ENCODE measurements at places on chromosomes 13 and 19.

GRCh38 chr19:13089139-13089856 is 13.4 kb downstream of the LYL1 start:
- DNase-seq: no peak

GRCh38 chr13:61277586-61278276 is 137.9 kb downstream of the PCDH20 start:
- DNase-seq: no peak

GRCh38 chr13:50668049-50668448 is 175.4 kb downstream of the DLEU7 start:
- DNase-seq: no peak

- no peak for DNase-seq
These were observed 32.5 kb downstream of the NFIC start for GRCh38 chr19:3398900-3399278.

GRCh38 chr19:10289836-10290356 is at the start of gene ICAM5:
Gene ICAM5, plus strand, starts transcription at chr19:10289952. Its CDS starts 92 bp downstream, at chr19:10290044.
- no peak for DNase-seq

DNA sequence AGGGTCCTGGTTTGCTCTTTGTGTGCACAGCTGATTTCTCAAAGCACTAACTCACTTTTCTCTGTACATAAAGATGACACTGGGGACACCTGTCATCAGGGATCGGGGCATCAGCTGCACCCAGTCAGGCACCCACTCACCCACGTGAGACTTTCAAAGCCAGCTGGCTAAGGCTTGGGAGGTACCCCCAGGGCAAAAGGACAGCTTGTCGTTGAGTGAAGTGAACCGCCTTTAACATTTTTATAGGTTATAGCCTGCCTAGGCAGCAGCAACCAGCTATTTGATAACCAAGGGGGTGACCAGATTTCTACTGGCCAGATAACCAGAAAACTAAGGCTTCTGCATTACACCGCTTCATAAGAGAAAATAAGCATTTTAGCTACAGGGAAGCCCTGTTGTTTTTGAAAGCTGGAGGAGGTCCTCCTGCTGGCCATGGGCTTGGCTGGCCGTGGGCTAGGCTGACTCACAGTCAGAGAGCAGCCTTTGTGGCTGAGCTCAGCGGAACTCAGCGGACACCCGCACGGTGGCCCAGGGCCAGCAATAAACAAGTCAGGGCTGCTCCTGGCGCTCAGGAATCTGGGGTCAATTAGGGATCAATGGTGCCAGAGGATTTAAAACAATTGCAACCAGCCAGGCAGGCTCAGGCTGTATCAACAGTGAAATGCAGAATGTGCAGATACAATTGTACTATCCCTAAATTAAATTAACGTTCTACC is 57.1 kb downstream of the ALOX5AP start:
- DNase-seq: no peak

DNA sequence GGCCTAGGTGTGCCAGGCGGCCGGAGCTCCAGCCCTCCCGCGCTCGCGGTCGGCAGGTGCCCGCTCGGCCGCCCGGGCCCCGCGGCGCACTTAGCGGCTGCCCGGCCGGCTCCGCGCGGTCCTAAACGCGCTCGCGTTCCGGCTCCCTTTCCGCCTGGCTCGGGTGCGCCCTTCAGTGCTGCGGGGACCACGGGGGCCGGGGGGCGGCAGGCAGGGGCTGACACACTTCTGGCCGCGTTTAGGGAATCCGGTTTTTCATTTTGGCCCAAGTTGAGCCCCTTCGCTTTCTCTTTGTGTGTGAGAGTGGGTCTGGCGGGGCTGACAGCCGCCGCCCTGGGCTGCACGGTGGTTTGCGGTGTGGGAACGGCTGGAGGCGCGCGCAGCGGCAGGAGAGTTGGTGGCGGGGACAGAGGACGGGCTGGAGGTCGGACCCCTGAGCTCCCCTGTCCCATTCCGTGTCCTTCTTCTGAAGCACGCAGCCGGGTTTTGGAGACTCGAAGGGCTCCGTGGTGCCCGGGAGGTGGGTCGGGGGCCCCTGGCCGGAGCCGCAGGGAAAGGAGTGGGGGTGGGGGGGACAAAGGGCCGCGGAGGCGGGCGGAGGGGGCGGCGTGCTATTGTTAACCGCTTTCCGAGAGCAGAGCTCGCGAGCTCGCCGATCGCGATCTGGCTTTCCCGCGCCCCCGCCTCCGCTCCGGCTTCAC is 3.1 kb downstream of the FGF9 start:
- DNase-seq: peak; percentile 30

Measured in right renal cortex interstitium (tissue), 3 donors.